ENCODE measurements at places on chromosomes 13 and 19. TPM values are rescaled to one million over a fixed set of nuclear protein-coding genes. Genes with fewer than 3 reads are reported as not detected.

The PRR19 gene
- total RNA-seq, result 4.7 TPM

The UHRF1 gene
- total RNA-seq, result 48.8 TPM

The PRKCG gene
- 5.6 TPM for total RNA-seq

The IGFL3 gene
- 0.21 TPM for total RNA-seq

The SMIM44 gene
- not detected for total RNA-seq

The HSPB6 gene
- 0.27 TPM for total RNA-seq

Data from A549 treated with CORT108297 at 1 μM for 4 hours (cell line).